ENCODE measurements at places on chromosomes 13 and 19.

GRCh38 chr19:17415121-17415520, 4.7 kb upstream of the MVB12A start:
- DNase-seq: peak; percentile 99

- DNase-seq: peak; percentile 83
These were observed 96.7 kb upstream of the CLDN10 start for GRCh38 chr13:95455782-95456181.

- DNase-seq: peak; percentile 65
These were observed 537.3 kb downstream of the SUCLA2 start for GRCh38 chr13:47463726-47464125.

- DNase-seq: no peak
These were observed 8.7 kb upstream of the KLF2 start for GRCh38 chr19:16315825-16316505.

DNA sequence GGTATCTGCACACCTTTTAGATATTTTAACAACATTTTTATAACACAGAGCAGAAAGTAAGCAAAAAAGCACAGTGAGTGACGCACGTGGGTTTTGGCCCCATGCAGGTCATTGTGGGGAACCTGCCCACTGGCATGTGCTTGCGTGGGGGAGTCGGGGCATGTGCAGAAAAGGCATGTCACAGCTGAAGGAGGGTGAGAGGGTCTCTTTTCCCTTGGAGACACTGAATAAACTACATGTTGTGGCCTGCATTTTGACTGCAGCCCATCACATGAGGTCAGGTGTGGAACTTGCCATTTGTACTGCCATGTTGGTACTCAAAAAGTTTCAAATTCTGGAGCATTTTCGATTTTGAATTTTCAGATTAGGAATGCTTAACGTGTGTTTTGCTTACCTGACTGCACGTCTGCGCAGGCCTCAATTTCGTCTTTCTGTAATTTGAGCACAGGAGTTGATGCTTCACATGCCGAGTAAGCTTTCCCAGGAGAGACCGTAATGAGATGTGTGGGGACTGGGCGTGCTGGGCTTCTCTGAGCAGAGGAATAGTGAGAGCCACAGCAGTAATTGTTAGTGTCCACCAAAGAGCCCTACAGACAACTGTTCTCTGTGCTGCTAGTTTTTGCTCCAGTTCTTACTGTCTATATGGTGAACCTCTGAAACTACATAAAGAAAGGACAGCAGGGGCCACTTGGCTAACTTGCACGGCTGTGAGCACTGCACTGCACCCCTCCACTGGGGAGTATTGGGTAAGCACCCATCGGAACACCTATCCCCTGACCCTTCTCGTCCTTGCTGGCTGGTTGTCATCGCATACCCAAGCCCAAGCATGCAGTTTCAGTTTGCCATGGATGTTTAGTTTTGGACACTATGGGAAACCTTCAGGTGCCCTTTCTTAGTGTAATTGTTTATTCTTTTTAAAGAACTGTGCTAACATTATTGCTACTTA, 72.9 kb upstream of the GPR183 start:
- DNase-seq: no peak

DNA sequence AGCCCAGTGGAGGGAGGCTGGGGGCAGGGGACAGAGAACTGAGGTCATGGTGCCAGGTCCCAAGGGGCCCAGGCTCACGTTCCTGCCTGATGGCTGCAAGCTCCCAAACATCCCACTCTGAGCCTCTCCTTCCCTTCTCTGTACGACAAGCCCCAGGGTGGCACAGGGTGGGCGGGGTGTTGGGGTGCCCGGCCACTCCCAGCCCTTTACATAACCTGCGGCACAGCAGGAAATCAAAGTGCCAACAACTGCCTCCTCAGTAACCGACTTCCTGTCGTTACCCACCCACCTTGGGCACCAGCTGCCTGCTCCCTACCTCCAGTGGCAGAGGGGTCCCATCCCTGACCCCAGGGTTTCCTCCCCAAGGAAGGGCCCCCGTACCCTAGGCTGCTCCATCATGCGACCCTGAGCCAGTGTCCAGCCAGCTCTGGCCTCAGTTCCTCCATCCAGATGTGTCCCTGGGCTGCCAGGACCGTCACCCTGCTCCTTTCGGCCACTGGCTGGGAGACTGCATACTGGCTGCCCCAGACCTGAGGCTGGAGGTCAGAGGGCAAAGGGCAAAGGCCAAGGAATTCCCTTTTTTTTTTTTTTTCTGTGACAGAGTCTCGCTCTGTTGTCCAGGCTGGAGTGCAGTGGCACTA, 27.7 kb upstream of the NFIC start:
- DNase-seq: no peak
